GM23338 (cell line): ENCODE measurements at places on chromosomes 7 and 10.

GRCh38 chr10:110724116-110724921, 80.2 kb downstream of the RBM20 start:
- no peak for DNase-seq

GRCh38 chr10:118017071-118017740, 29.5 kb downstream of the RAB11FIP2 start:
- no peak for DNase-seq

GRCh38 chr7:156496865-156497264, 143.7 kb upstream of the RNF32 start:
- no peak for DNase-seq

DNA sequence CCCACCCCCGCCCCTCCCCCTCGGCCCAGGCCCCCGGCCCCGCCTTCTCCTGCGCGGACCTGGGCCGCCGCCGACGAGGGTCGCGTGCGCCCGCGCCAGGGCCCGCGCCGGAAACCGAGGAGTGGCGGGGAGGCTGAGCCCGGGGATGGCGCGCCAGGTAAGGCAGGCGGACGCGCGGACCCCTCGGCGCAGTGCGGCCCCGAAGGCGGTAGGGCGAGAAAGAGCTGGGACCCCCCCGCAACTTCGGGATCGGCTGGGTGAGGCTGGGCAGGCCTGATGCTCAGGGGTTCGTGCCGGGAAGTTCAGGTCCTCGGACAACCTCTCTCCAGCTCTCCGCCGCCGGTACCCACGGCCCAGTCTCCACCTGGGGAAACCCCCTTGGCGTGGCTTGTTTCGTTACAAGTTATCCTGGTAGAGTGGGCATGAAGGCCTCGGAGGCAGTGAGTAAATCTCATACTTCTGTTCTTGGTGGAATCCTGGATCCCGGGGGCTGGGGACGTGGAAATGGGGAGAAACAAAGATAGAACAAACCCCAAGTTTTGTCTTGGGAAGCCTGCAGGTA, 58.4 kb downstream of the ZNF467 start:
- no peak for DNase-seq

GRCh38 chr10:61891906-61892585, 9.5 kb upstream of the ARID5B start:
- no peak for DNase-seq

- no peak for DNase-seq
Observed at GRCh38 chr7:132865366-132866143, 216.3 kb downstream of the CHCHD3 start.

- DNase-seq: no peak
Observed at GRCh38 chr7:101557978-101558741, 70.9 kb downstream of the MYL10 start.

DNA sequence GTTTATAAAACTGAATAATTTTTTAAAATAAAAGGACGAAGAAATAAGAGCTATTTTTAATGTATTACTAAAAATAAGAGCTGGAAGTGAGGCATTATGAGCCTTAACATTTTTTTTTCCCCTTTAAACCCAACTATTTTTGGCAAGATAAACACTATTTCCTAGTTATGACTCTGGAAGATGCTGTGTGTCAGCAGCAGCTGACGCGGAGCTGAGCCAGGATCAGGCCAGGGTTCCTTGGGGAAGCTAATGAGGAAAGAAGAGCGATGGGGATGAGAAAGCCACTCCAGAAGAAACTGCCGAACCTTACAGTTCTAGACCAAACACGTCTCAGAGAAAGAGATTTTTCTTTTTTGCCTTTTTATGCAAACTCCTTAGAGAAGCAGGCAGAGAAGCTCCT, 85.9 kb downstream of the USP6NL start:
- DNase-seq: no peak

DNA sequence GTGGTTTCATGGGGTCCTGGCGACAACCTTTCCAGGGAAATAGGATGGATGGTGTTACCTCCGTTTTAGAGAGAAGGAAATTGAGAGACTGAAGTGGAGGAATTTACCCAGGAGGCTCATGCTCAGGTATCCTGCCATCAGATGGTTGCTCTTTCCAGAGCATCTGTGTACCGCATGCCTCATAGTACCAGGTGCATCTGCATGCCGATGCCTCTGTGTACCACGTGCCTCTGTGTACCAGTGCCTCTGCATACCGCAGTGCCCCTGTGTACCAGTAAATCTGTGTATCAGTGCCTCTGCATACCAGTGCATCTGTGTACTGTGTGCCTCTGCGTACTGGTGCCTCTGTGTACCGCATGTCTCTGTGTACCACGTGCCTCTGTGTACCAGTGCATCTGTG, 3.2 kb downstream of the VWA2 start:
- DNase-seq: no peak

GRCh38 chr7:30363778-30364563, 79.6 kb downstream of the ZNRF2 start:
- no peak for DNase-seq

- no peak for DNase-seq
Observed at GRCh38 chr7:135247746-135248471, 14.3 kb downstream of the STRA8 start.
